ENCODE measurements at places on chromosomes 3 and 15.

- DNase-seq = no peak
Observed at GRCh38 chr3:28845006-28845324, 435.9 kb upstream of the RBMS3 start.

DNA sequence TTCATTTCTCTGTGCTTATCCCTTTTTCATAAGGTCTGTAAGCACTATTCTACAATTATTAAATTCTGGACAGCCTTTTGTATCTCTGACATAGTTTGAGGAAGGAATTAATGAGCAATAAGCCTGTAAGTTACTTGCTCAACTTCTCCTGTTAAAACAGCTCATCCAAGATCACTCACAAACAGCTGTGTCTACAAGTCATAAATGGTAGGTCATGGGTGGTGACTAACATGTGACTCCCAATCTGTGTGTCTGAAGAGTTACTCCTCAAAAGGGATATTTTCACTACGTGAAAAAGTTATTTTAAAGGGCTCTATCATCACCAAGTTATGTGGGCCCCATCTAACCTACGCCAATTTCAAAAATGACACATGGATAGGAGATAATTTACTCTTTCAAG, 145.2 kb upstream of the CBLB start:
- no peak for DNase-seq

DNA sequence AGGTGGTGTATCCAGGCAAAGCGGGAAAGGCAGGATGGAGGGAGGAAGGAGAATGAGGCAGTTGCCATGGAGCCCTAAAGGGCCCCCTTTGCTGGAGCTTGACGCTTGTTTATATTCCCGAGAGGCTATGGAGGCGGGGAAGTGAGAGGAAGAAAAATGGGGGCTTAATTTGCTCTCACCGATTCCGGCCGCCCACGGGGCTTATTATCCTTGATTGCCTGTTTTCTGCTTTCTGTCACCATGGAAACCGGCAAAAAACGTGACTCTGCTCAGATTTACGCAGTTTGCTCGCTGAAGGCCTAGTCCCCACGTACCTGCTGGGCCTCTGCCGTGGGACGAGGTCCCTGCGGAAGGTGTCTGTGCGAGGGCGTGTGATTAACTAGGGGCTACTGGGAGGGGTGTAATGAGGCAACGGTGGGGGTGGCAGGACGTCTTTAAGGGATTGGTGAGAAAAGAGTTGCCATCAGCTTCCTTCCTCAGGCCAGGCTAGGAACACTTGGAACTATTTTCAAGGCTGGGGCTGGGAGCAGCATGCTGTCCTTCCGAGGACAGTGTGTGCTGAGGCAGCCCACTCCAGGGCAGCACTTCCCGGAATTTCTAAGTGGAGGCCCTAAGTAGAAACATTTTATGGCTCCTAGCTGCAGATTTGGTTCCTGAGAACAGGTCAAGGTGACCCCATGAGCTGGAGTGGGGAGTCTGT, 110.8 kb upstream of the NDN start:
- DNase-seq = no peak

DNA sequence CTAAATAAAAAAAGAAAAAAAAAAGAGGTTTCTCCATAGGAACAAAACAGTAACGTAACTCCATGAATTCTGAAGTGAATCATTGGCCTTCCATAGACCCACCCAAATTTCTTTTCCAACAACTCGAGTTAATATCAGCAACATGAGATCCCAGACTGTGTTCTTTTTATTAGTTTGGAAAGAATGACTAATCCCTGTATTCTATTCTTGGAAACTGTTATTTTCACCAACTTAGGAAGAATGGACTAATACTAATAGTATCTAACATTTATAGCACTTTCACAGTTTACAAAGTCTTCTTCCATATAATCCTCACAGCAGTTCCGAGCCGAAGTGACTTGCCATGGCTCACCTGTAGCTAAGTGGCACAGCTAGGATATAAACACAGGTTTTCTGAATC, 72.7 kb upstream of the SLC4A7 start:
- no peak for DNase-seq

DNA sequence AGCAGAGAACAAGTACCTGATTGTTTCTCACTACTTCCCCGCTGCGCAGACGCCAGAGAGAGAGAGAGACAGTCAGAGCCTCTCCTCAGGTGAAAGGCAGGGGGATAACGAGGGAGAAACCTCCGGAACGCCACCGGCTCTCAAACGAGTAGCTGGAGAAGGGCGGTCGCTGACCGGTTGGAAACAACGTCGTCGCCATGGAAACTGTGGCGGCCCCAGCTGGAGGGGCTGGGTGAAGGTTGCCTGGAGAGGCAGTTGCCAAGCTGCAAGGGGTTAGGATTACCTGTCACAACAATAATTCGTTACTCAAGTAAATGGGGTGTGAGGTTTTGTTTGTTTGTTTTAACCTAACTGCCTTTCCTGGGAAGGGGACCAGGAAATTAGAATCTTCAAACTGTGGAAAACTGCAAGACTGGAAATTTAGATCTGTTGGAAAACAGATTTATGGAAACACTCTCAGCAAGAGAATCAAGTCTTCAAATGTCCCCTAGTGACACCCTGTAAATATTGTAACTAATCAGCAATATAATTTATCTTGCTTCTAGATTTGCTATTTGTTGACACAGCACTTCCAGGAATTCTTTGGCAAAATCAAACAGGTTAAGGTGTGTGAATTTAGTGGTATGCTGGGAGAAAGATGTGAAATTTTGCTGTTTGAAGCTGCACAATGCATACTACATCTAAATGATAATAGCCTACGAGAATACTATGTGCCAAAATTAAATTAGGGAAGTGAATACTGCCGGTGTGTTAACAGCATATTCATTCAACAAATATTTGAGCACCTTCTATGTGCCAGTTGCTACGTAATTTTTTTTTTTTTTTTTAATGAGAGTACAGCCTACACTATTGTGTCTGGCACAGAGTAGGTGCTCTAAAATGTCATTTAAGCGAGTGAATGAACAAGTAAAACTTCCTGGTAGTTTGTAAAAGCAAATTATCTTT, at the start of gene DNAH12:
DNAH12 (minus strand) TSS at position 164 of the 945 bp plus-strand sequence. CDS start 1,474 bp downstream, outside the sequence.
- DNase-seq = no peak

DNA sequence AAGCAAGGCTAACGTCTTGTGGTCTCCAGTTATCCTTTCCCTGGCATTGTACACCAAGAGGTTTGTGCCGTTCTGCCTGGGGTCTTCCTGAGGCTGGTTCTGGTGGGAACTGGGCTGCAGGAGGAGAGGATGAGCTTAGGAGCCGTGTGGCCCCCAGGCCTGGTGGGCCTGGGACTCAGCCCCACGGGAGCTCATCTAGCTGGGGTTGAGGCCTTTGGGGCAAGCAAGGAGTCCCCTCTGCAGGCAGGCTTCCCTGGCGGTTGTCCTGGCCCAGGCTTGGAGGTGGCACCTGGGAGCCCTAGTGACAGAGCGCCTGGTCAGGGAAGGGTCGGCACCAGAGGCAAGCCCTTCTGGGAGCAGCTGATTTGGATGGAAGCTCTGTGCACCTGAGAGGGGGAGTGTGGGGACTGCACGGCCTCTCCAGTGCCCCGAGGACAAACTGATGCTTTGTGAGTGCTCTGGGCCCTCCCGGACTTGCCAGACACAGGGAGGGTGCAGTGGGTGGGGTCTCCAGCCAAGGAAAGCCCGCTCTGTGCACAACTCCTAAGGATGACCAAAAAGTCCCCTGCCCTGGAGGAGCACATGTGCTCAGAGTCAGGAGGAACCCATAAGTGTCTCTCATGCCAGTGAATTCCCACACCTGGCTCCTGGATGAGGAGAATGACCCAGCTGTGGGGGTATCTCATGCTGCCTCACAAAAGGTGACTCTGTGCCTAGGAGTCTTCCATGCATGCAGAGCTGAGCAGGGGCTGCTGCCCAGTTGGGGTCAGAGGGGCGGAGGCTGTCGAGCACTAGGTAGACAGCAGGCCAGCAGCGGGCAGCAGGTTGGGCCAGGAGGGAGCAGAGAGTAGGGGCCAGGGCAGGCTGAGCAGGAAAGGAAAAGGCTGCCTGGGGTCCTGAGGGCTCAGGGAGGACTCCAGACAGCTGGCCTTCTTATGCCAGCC, 2.7 kb downstream of the PAK6 start:
- no peak for DNase-seq

- no peak for DNase-seq
Observed at GRCh38 chr3:9308298-9308990, 54.4 kb upstream of the THUMPD3 start.

DNA sequence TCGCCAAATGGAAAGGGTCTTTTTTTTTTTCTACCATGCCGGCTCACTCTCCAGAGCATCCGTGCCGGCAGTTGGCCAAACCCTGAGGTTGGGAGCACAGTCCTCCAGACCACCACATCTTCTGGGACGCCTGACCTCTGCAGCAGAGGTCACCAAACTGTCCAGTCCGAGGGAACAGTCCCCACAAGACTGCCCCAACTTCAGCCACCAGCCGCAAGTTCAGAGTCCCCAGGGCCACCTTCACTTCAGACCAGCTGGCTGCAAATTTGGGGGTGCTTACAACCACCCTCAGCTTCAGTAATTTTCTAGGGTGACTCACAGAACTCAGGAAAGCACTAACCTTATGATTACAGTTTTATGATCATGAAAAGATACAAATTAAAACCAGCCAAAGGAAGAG, 28.9 kb downstream of the PLA2G4D start:
- no peak for DNase-seq

- no peak for DNase-seq
Observed at GRCh38 chr3:189758186-189758585, 127.0 kb downstream of the TP63 start.

DNA sequence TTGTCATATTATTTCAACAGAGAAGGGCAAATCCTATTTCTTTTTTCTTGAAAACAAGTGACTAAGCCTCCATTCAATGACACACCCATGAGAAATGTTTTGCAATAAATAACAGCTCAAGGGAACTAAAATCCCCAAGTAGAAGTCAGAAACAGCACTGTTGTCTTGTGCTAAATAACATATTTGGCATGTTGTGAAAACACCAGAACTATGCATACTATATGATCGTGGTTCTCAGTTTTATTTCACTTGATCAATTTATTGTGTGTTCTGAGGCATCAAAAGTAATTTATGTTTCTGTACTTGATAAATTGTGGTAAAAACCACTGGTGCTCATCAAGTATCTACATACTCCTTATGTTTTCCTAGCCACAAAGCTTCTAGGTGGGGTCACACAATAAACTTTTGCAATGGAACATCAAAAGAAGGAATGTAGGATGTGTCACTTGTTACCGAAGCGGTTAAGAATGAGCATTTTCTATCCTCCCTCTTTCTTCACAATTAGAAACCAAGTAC, 691.7 kb upstream of the CBLB start:
- no peak for DNase-seq

DNA sequence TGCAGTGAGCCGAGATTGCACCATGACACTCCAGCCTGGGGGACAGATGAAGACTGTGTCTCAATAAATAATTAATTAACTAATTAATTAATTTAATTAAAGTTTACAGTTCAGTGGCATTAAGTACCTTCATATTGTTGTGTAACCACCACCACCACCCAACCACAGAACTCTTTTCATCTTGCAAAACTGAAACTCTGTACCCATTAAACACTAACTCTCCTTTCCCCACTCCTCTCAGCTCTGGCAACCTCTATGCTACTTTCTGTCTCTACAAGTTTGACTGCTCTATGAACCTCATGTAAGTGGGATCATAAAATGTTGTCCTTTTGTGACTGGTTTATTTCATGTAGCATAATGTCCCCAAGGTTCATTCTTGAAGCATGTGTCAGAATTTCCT, 259.3 kb upstream of the MDFIC2 start:
- no peak for DNase-seq

GRCh38 chr3:20007960-20008359, 4.1 kb downstream of the PP2D1 start:
- no peak for DNase-seq

- DNase-seq = no peak
Observed at GRCh38 chr3:169390271-169390670, 273.2 kb downstream of the MECOM start.

DNA sequence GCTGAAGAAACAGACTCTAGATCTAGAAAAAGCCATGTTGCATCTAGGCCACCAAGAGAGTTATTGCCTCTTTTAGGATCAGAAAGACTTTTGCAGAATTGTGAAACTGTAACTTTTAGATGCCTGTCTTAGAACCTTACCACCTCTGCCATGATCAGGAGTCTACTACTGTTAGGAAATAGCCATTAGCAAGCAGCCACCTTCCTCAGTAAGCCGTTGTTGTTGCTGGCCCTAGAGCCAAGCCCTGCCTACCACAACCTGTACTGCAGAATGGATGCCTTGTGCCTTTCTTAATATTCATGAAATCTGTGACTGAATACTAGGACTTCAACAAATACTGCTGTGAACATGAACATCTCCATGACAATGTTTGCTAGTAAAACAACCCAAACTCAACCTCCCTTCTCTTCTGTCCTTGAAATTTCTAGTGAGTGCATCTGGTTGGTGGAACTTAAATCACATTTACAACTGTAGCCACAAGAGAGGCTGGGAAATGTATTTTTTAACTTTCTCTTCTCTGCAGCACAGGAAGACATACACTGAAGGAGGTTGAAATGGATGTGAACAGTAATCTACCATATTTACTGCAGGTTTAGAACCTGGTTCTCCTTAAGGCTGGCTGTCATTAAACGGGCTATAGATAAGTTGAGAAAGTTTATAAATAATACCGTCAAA, 20.7 kb downstream of the RASA2 start:
- DNase-seq = no peak

- DNase-seq = no peak
Observed at GRCh38 chr15:67641453-67641852, 99.0 kb downstream of the MAP2K5 start.

DNA sequence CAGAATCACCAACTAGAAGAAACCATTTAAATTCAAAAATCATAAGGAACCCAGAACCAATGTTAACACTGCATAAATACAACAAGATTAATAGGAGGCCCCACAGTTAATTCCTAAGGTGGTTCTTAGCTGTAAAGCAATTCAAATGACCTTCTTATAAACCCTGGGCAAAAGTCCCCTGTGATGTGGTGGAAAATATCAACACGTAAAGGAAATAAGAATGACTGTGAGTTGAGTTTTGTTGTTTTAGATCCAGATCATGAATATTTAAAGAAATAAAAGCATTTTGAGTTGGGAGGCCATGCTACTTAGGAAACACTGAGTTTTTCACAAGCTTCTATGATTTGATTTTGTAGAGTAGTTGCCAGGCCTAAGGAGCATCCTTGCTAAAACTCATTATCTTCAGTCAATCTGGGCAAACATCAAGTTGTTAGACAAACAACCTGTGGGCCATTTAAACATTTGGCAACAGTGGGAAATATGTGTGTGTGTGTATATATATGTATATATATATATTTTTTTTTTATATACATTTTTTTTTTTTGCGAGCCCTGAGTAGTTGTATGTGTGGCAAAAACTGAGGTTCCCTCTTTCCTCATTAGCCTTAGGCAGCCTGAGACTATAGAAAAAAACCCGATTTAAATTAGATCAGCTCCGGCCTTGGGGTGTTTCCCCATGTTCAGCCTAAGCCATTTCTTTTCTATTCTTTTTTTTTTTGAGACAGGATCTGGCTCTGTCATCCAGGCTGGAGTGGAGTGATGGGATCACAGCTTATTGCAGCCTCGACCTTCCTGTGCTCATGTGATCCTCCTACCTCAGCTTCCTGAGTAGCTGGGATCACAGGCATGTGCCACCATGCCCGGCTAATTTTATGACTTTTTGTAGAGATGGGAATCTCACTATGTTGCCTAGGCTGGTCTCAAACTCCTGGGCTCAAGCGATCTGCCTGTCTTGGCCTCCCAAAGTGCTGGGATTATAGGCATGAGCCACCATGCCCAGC, 8.0 kb upstream of the PXK start:
- no peak for DNase-seq

GRCh38 chr15:58115692-58116091, 22.5 kb upstream of the AQP9 start:
- no peak for DNase-seq

All from SIG-M5 (cell line).